ENCODE measurements at places on chromosomes 4 and X.

DNA sequence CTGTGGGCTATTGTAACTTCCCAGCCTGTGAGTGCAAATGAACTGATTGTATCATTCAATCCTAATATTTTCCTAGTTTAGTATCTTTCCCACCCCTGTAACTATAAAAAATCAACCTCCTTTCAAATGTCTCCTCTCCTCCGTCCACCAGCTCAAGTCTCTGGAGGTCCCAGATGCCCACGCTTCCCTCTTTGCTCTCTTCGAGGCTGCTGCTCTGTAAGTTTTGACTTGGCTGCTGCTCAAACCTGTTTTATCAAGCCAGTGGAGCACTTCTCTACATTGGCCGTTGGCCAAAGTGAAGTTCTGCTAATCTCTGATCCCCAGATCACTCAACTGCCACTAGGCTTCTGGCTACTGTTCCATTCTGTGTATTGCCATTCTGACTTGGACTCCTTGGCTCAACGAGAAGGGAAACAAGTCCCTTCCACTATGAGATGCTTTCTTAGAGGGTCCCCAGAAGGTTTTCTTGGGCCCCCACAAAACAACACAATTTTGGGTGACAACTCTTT is 60.7 kb upstream of the RAPGEF2 start:
- DNase-seq, result no peak

DNA sequence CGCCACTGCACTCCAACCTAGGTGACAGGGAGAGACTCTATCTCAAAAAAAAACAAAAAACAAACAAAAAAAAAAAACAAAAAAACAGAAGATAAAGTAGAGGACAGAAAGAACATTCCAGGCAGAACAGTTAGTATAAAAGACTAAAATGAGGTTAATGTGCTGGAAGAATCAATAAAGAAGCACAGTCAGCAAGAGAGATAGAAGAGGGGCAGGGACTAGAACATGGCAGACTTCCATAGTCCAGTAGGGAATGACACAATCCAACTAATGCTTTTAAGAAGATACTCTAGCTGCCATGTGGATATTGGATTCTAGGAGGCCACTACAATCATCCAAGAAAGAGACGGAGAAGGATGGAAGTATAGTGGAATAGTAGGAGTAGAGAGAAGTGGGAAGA is 11.6 kb downstream of the ADGRG2 start:
- no peak for DNase-seq

GRCh38 chr4:110704748-110705439 is 82.0 kb upstream of the PITX2 start:
- DNase-seq, result no peak

DNA sequence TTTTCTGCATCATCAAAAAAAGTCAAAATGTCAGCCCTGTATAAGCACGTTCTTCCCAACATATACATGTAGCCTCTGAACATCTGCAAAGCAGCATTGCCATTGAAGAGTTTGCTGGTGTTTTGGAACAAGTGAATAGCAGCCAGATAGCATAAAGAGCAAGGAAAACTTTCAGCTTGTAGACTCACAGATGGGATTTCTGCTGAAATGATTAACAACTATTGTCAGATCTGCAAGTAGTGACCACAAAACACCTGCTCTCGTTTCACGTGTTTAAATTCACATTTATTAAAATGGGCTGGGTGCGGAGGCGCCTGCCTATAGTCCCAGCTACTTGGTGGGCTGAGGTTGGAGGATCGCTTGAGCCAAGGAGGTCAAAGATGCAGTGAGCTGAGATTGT is 123.7 kb downstream of the SPRY1 start:
- no peak for DNase-seq

DNA sequence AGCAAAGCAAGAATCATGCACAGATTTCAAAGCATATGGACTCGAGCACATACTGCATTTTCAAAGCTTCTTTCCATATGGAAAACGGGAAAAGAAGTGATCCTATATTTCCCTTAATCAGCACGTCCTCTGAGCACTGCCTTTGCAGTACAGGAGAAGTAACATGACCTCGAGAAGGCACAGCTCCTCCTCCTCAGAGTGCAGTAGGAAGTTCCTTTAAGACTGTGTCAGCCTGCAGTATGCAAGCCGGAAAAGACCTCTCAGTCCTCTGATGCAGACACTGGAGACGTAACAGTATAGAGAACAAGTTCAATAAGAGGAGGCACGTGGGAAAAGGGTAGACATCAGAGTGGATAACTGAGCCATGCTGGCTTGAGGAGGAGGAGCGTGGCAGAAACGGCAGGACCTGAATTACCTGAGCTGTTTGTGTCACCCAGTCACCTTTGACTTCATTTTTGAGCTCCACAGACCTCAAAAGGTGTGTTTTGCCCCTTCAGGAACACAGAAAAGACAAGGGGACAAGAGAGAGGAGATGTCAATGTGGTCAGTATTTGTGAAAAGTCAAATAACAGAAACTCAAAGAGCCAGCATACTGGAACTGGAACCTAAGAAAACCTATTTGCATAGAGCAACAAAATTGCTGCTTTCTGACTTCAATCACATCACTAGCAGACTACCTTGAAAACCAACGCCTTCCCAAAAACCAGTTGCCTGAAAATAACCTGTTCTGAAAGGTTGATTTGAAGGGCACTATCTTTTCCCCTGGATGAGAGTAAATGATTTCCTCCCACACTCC is 20.8 kb downstream of the IRF2 start:
- no peak for DNase-seq

- no peak for DNase-seq
Measured at GRCh38 chr4:6287017-6287788, 17.6 kb downstream of the WFS1 start.
